ENCODE measurements at places on chromosomes 12 and 14.
A peak's percentile ranks its signal among the peaks of the same experiment; 100 is the strongest.

DNA sequence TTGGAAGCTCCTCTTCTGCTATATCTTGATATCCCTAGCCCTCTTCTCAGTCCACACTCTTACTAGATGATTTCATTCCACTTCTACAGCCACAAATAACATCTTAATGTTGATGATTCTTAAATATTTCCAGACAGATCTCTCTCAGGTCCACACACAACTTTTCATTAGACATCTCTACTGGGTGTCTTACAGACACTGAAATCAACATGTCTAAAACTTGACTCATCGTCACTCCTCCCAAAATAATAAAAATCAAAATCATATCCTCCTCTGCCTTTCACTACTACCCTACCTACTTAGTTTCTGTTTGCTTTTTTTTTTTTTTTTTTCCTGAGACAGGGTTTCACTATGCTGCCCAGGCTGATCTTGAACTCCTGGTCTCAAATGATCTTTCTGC is 11.9 kb downstream of the PRDM4 start:
- ATAC-seq: peak; percentile 70

GRCh38 chr14:51644217-51644933 is 7.3 kb upstream of the FRMD6 start:
- peak; percentile 22 for ATAC-seq

- ATAC-seq: no peak
Measured at GRCh38 chr14:90979515-90979914, 80.9 kb downstream of the RPS6KA5 start.

DNA sequence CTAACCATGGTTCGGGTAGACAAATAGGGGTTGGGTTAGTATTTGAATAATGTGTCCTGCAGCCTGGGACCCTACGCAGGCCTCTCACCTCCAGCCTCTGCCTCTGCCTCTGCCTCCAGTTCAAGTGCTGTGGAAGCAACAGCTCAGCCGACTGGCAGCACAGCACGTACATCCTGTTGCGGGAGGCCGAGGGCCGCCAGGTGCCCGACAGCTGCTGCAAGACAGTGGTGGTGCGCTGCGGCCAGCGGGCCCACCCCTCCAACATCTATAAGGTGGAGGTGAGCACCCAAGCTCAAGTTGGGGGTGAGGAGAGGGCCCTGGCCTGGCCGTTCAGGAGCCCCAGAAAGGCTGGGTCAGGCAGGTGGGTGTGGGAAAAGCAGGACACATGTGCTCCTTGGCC is 55.9 kb downstream of the TSPAN11 start:
- ATAC-seq: no peak

DNA sequence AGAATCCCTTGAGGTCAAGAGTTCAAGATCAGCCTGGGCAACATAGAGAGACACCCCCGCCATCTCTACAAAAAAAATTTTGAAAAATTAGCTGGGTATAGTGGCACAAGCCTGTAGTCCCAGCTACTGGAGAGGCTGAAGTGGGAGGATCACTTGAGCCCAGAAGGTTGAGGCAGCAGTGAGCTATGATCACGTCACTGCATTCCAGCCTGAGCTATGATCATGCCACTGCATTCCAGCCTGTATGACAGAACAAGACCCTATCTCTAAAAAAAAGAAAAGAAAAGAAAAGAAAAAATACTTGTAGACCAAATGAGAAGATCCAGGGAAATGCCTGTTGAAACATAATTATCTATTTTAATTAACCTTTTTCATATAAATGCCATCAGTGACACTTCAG is 93.8 kb upstream of the MDM1 start:
- peak; percentile 71 for ATAC-seq

DNA sequence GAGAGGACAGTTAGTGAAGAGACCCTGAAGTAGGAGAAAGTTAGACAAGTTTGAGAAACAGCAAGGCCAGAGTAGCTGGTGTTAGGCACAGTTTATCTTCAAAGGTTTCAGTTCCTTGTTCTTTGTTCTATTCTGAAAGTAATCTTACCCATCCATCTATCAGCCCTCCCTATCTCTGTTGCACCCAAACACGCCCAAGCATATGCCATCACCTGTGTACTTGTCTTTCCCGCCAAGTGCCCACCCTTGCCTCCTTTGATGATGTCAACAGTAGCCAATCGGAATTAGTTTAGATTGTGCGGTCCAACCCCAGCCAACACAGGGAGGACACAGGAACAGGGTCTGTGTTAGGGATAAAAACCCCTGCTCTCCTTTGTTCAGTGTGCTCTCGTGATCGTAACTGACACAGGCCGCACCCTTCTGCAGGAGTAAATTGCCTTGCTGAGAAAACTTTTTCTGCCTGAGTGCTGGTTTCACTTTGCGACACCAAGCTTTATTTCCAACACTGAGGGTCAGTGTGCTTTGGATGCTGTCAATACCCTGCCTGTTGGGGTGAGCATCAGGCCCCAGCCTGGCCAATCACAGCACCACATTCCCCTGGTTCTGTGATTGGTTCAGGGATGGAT is 4.7 kb upstream of the TMEM229B start:
- no peak for ATAC-seq

- ATAC-seq: no peak
Measured at GRCh38 chr12:2844786-2845185, 10.0 kb upstream of the NRIP2 start.

DNA sequence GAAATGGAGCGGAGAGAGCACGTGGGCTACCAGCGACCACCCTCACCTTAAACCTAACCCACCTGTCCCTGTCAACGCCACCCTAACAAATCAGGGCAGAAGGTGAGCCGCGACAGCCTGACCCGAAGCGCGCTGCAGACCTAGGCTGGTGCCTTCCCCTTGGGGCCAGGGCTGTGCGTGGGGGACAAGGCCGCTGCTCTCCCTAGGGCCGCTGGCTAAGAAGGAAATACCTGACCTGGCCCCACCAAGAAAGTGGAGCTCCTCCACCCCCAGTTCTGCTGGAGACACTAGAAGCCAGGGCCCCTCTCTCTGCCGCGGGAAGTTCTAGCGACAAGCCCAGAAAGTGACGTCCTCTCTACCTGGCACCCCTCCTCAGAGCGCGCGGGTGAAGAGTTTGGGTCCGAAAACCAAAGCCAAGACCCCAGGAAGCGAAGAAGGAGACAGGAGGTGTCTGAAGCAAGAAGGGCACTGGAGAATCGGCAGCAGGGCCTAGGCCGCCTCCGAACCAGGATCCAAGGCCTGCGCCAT is 7.5 kb downstream of the SIX1 start:
- ATAC-seq: peak; percentile 4

- no peak for ATAC-seq
Measured at GRCh38 chr12:113072136-113072535, 15.6 kb downstream of the DTX1 start.

DNA sequence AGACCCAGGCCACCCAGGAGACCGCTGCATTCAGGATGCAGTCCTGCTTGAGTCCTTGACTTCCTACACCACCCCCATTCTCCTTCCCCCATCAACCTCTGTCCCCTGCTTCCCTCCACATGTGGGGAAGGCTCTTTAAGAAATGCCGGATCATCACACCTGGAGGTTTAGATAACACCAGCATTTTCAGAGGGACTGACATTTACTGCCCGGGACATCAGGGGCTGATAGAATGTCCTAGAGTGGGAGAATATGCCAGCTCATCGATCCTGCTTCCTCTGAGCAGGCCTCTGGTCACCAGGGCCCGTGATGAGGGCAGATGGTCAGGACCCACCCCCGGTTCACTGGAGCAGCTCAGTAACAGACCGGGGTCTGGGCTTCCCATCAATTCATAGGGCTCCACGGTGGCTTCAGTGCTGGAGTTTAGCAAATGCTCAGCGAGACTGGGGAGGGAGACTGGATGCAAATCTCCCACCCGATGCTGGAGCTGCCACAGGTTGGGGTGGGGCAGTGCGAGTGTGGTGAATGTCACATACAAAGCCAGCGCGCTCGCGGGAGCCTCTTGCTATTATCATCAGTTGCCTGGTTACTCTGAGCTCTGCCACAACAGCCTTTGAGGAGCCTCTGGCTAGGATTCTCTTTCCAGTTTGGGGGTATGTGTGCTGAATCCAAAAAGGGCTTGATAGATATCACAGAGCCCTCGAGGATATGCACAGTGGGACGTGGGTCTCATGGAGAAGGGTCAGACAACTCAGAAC is 111.6 kb downstream of the RBM19 start:
- ATAC-seq: no peak

GRCh38 chr12:30988646-30989286 is 62.2 kb downstream of the TSPAN11 start:
- no peak for ATAC-seq

GRCh38 chr12:41334390-41334789 is 146.3 kb downstream of the PDZRN4 start:
- no peak for ATAC-seq

DNA sequence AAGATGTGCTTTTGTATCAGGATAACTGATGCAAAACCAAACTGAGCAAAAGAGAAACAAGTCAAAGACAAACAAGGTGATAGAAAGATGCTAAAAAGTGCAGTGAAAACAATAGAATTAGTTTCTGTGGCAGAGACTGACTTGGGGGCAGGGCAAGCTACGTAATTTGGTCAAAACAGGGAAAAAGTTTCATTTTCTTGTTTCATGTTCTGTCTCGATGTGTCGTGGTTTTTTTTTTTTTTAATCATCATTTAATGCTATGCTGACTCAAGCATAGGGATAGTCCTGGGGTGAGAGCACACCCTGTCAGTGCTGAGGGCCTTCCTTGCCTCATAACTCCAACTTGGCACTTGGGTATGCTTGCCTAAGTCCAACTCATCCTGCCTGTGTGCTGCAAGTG is 144.1 kb upstream of the PTPRQ start:
- no peak for ATAC-seq

GRCh38 chr14:76911473-76911872 is 85.3 kb downstream of the LRRC74A start:
- no peak for ATAC-seq

DNA sequence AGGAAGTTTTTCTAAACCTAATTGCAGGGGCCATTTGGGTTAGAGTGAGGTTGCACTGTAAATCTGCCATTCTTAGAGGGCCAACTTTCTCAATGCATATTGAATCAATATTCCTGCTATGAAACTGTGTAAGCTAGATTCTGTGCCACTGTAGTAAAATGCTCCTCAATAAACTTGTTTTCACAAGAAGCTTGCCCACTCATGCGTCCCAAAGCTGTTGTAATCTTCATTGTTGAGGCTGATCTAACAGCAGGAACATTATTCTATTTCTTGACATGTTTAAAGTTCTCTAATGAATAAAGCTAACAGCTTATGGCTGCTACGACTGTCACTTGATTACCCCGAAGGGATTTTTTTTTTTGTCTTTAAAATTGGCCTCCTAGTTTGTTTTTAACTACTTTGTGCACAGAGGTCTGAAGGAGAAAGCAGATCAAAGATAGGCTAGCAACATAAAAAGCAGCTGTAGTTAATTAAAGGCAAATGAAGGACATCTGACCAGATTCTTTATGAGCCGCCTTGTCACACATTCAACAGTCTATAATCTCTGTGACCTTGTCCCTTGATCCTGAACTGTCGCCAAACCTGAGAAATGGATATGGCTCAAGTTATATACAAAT is 243.7 kb downstream of the PAX9 start:
- no peak for ATAC-seq

DNA sequence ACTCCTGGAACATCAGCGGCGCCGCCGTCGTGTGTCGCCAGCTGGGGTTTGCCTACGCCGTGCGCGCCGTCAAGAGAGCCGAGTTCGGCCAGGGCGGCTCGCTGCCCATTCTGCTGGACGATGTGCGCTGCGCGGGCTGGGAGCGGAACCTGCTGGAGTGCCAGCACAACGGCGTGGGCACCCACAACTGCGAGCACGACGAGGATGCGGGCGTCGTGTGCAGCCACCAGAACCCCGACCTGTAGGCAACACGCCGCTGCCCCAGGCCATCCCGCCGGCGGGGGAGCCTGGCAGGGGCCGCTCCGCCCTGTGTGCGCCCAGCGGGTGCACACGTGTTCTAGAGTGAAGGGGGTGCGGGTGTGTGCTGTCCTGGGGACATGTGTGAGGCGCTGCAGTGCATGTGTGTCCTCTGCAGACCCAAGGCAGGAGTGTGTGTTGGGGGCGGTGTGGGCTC is 8.7 kb upstream of the CYP46A1 start:
- peak; percentile 22 for ATAC-seq

DNA sequence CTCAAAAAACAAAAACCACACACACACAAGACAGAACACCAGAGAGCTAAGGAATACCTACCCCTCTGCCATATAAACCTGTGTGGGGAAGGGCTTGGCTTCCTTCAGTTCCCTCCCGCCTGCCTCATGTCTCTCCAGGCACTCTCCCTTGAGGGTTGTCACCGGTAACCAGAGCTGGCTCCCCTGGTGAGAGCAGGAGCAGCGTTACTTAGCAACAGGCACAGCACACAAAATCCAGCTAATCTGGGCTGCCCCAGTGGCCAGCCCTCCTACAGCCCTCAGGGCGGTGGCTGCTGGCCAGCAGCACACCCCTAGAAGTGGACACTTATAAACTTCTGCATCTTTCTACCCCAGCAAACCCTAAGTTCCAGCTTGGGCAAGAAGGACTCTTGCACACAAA is 21.6 kb upstream of the NR4A1 start:
- peak; percentile 12 for ATAC-seq

DNA sequence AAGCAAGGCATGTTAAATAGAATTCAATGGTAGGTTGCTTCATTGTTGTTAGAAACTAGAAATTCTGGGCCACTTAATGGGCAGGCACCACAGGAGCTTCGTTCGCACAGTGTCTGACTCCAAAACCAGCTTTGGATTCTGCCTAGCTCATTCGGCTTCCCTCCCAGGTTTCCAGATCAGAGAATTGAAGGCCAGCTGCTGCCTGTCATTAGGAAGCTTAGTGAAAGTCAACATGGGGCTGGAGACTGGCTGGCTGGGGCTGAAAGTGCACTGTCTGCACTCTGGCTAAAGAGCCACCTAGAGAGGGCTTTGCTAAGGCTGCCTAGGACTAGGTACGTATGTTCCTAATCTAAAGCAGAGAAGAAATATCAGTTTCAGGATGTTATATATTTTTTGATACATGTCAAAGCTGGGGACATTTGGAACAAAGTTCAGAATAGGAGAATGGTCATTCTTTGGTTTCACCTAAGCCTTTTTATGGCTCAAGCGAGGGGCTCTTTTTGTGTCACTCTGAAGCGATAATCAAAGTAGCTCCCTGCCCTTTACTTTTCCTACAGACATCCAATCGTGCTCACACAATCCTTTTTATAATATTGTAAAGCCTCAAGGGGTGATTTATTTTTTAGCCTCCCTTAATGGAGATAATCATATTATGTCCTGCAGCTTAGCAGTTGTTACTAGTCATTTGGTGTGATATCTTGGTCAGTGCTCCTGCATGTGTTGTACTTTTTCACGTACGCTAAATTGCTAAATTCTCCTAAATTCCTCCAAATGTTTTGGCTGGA is 238.5 kb upstream of the NAV3 start:
- ATAC-seq: peak; percentile 80

- no peak for ATAC-seq
Measured at GRCh38 chr14:54443981-54444380, 2.8 kb upstream of the CNIH1 start.

DNA sequence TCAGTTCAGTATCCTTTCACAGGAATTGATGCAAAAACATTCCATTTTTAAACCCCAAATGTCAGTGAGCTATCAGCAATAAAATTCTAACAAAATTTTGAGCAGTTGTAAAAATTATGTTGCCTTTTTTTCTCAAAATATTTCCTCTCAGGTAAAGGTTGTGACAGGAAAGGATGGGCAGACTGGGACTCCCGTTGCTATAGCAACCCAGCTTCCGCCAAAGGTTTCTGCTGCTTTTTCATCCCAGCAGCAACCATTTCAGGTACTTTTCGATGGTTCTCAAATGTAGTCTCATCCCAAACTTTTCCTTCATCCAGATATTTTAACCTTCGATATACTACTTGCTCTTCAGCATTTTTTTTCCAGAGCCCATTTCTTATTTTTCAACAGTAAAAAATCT is 13.6 kb downstream of the EP400 start:
- ATAC-seq: no peak

Measured in SK-N-SH treated with all-trans-retinoic acid at 6 μM for 48 hours (cell line).